ENCODE measurements at places on chromosomes 7 and 10. TPM values are rescaled to one million over a fixed set of nuclear protein-coding genes. Genes with fewer than 3 reads are reported as not detected.

The CYP26A1 gene
- total RNA-seq: 0.21 TPM

The PNLIP gene
- total RNA-seq: not detected

The ZDHHC6 gene
- 36.5 TPM for total RNA-seq

The ZP3 gene
- 2.9 TPM for total RNA-seq

The DGKB gene
- total RNA-seq: 0.31 TPM

The CYP3A7 gene
- total RNA-seq: 0.41 TPM

The INPP5A gene
- 32.0 TPM for total RNA-seq

The KCNH2 gene
- 1.3 TPM for total RNA-seq

The CLDN4 gene
- 108 TPM for total RNA-seq

The TMEM139 gene
- 18.5 TPM for total RNA-seq

The PAPOLB gene
- 0.24 TPM for total RNA-seq

The ZNF518A gene
- total RNA-seq: 23.1 TPM

The C10orf62 gene
- not detected for total RNA-seq
